ENCODE measurements at places on chromosomes 6 and 20. TPM values are rescaled to one million over a fixed set of nuclear protein-coding genes. Genes with fewer than 3 reads are reported as not detected.

CDH22 gene
- not detected for total RNA-seq

C20orf144 gene
- not detected for total RNA-seq

SIRPG gene
- total RNA-seq = not detected

ARG1 gene
- not detected for total RNA-seq

GGTLC1 gene
- not detected for total RNA-seq

RNF182 gene
- total RNA-seq = 3.5 TPM

HLA-DQA1 gene
- total RNA-seq = not detected

AKIRIN2 gene
- 10.7 TPM for total RNA-seq

SNAP25 gene
- 1.2 TPM for total RNA-seq

RNF8 gene
- 37.8 TPM for total RNA-seq

SLC4A11 gene
- not detected for total RNA-seq

OGFRL1 gene
- total RNA-seq = 5.1 TPM

TREM1 gene
- total RNA-seq = not detected

RRAGD gene
- total RNA-seq = 28.8 TPM

ULBP3 gene
- total RNA-seq = 8.5 TPM

CYP24A1 gene
- total RNA-seq = not detected

RIPOR2 gene
- total RNA-seq = not detected

PAX1 gene
- total RNA-seq = not detected

NMBR gene
- not detected for total RNA-seq

Data from H4 (cell line).